Brain microvascular endothelial cell (primary cell): ENCODE measurements at places on chromosomes 12 and 14.

- no peak for DNase-seq
Observed at GRCh38 chr14:70884595-70885342, 22.5 kb upstream of the PCNX1 start.

DNA sequence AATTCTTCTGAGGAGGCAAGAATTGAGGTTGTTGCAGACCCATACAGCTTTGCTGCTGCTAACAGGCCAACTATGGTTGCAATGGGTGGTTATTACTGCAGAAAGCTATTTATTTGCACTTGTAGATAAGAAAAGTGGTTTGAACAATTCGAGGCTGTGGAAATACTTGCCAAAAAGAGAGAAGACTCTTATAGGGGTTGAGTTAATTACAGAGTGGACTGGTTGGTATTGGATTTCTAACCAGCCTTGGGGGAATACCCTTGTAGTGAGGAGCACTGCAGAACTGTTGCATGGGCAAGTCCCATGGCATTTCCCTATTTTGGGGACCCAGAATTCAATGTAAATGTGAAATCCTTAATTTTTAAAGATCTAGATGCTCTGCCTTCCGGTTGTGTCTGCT is 120.5 kb downstream of the KCNMB4 start:
- no peak for DNase-seq

DNA sequence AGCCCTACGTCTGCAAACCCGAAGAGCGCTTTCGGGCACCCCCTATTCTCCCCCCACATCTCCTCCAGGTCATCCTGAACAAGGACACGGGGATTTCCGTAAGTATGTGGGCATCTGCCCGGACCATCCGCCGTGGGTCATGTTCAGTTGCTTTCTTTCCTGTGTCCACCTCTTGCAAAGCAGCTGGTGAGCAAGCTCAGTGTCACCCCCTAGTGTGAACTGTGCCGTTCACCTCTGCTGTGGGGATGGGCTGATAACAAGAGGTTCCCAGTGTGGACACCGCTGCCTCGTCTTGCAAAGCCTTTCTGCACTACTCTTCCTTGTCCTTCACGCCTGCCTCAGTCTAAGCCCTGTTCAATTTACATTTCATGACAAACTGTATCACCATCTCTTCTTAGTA is 8.6 kb downstream of the PRKAB1 start:
- no peak for DNase-seq

DNA sequence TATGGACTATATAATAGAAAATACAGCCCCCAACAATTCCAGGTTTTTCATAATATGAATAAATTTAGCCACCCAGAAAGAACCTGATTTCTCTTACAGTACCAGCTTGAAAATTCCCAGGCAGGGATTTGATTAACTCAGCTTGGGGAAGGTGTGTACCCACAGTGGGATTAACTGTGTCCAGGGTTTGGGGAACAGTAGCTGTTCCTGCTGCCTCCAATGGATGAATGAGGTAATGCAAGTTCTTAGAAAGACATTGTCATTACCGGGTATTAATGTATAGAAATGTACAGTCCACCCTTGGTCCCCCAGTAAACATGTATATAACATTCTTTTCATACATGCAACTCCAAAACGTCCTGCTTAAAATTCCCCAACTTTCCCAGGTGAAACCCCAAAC is 115.6 kb downstream of the LRIG3 start:
- DNase-seq, result no peak

DNA sequence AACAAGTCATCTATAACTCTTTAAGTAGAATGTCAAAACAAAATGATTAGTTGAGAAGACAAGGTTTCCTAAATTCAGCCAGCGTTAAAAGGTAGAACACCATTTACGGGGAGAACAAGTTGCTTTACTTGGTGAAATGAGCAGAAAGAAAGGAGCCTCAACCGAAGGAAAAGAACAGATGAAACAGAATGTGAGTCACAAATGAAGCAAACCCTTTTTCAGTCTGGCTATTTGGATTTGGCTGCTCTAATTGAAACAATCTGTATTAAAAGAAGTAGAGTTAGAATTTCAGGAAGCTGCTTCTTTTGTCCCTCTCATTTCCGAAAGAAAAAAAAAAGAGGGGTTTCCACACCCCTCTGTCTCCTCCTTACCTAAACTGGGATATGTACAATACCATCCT is 34.6 kb downstream of the CEP128 start:
- DNase-seq, result no peak

DNA sequence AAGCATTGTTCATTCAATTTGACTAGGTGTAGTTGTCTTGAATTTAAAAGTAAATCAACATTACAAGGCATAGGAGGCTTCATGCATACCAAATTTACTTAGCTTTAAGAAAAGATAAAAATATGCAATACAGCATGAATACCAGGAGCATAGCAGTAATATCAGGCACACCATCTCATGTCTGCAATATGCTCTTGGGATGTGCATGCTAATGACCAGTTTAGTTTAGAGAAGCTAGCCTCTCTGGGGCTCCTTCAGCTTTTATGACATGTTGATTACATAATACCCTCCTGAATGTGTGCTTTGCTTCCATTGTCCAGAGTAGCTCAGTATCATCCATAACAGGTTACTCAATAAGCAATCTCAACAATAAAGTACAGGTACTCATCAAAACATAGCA is 497.2 kb downstream of the FLRT2 start:
- DNase-seq, result no peak

DNA sequence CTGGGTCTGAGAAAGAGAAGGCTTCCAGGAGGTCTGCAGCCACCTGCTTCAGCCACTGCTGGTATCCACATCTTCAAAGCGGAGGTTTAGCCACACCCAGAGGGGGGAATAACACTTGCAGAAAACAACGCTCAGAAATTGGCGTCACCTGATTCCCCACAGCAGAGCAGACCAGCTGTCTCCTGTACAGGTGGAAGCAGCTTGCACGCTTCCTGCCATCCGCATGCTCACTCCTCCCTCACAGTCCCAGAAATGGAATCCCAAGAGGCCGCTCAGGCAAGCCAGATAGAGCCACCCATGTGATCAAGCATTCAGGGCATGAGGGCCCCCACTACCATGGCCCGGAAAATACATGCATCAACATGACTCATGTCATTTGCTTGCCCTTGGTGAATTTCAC is 112.2 kb upstream of the DIO3 start:
- no peak for DNase-seq

GRCh38 chr12:54486173-54486867 is 11.2 kb upstream of the NCKAP1L start:
- DNase-seq, result no peak
